ENCODE measurements at places on chromosomes 3 and 15.

DNA sequence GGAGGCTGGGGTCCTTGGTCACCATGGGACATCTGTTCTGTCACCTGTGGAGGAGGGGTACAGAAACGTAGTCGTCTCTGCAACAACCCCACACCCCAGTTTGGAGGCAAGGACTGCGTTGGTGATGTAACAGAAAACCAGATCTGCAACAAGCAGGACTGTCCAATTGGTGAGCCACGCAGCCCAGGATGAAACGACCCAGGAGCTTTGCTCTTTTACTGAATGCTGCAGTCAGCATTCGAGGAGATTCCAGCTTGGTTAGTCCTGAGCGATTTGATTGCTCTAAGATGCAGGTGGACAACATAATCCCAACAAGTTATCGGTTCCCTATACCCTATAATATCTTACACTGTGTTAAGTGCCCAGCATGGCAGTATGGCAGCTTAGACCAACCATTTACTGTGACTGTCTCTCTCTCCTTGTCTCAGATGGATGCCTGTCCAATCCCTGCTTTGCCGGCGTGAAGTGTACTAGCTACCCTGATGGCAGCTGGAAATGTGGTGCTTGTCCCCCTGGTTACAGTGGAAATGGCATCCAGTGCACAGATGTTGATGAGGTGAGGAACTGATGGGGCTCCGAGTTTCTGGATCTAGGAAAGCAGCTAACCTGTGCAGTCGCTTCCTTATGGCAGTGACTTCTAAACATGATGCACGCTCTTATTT lies 7.8 kb downstream of the THBS1 start:
- no peak for DNase-seq

DNA sequence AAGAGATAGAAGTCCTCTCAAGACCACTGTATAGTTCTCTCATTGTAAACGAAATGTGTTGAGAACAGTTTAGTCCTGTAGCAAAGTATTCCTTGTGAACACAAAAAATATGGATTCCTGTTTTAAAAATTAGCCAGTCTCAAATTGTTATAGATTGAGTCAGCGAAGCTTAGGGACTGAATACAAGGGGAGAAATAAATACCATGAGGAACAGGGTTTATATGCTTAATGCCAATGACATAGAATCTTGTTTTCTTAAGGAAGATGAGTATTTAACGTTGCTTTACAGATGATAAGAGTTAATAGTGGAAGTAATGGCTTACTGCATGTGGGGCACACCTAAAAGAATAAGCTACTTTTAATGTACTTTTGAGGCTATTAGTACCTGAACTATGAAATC lies 37.9 kb downstream of the SETD5 start:
- DNase-seq: no peak

DNA sequence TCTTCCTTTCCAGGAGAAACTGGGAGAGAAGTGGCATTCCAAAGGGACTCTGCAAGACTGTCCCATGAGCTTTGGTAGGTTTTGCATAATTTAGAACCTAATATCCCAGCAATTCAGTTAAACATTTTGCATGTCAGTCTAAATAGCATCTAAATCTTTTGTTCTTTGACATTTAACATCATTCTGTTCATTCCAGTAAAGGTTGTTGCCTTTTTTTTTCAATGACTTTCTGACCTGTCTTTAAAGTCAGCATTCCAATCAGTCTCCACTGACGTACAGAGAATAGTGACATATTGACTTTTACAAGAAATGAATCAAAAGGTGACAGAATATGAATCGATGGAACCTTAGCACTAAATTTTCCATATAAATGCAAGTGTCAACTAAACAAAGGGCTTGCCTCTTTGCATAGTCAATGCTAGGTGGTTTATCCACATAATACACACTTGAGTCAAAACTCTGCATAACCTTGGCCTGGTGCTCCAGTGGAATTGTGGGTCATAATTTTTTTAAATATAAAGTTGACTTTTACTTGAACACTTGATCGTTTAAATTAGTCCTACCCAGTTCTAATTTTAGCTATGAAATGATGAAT lies 370.1 kb downstream of the CNTN6 start:
- no peak for DNase-seq

GRCh38 chr3:13307041-13307440 lies 113.1 kb downstream of the NUP210 start:
- DNase-seq: no peak

GRCh38 chr15:93943586-93943985 lies 287.8 kb upstream of the MCTP2 start:
- DNase-seq: no peak

- no peak for DNase-seq
Observed at GRCh38 chr3:177085794-177086193, 111.5 kb downstream of the TBL1XR1 start.

DNA sequence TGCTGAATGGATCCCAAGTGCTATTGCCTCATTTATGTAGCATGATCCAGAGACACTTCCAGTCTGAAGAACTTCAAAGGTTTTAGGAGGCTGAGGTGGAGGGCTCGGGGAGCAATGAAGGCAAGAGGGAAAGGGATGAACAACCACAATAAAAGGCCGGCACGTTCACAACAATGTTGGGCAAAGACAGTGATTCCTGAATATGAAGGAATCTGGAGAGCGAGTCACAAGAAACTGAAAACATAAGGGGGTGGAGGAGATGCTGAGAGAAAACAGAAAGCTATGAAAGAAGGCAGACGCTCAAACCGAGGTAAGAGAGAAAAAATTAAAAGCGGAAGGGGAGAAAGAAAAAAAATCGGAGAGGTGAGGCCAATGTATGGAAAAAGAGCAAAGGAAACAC lies 120.1 kb downstream of the GREM1 start:
- DNase-seq: no peak

DNA sequence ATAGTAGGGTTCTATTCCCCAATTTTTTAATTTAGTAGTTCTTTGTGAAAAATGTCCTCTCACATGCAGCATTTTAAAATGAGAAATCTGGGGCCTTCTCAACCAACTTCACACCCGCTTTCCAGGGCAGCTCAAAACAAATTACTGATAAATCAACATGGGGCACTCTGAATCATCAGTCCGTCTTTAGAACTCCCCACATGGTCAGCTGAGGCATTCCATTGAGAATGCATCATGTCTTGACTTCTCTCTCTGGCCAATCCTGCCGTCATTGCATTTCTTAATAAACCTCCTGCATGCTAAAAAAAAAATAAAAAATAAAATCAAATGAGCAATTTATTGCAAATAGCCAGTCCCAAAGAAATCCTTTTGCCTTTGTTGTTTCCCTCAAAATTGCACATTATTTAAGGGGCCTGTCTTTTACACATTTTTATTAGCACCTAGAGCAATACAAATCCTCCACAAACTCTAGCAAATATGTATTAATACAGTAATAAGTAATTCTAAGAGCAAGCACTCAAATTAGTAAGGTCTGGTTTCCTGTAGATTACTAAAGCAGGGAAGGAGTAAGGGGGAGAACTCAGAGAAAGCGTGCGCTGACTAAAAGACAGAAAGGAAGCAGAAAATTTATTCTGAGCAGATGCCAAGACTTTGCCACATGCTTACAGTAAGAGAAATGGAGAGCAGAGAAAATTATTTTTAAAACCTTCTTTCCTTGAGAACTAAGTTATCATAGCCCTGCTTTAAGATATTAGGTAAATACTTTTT lies 175.7 kb downstream of the TNIK start:
- DNase-seq: peak; percentile 33

DNA sequence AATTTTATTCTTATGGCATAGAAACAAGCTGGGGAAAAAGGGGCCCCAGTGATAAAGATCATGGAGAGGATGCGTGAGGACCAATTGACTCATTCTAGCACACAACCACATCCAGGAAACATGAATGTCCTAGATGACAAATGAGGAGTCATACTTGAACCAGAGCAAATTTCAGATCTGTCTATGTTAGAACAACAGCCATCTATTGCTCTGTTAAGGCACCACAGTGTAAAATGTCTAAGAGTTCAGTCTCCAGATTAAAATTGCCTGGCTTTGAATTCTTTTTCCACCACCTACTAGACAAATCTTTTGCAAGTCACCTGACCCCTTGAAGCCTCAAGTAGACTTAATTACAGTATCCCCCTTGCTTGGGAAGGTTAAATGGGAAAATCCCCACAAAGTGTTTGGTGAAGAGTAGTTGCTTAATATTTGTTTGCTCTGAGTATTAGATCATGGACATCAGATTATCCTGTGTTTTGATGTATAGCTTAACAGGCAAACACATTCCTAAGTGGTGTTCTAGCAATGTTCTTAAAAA lies 258.7 kb upstream of the TGFBR2 start:
- peak; percentile 62 for DNase-seq

GRCh38 chr15:61339516-61339915 lies 110.4 kb upstream of the RORA start:
- DNase-seq: no peak

- DNase-seq: no peak
Observed at GRCh38 chr15:96551196-96551595, 220.7 kb downstream of the NR2F2 start.

GRCh38 chr3:31196261-31196660 lies 301.8 kb upstream of the GADL1 start:
- no peak for DNase-seq

DNA sequence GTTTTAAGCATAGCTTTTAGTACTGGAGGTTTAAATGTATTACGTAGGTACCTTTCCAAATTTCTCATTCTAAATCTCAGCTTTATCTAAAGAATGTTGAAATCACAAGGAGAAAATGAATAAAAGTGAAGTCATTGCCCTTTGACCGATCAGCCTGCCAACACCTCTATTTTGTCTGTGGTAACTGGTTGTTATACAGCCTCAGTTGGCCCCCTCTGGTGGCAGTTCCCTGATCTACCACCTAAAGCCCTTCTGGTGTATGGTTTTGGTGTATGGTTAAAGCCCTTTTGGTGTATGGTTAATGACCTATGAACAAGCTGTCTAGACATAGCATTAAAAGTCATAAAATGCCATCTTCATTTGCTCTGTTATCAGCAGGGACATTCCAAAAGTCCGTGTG lies 378.2 kb upstream of the AZI2 start:
- peak; percentile 33 for DNase-seq

- no peak for DNase-seq
Observed at GRCh38 chr15:53862386-53862785, 102.9 kb upstream of the WDR72 start.

- no peak for DNase-seq
Observed at GRCh38 chr15:28912422-28912821, 26.6 kb downstream of the APBA2 start.

DNA sequence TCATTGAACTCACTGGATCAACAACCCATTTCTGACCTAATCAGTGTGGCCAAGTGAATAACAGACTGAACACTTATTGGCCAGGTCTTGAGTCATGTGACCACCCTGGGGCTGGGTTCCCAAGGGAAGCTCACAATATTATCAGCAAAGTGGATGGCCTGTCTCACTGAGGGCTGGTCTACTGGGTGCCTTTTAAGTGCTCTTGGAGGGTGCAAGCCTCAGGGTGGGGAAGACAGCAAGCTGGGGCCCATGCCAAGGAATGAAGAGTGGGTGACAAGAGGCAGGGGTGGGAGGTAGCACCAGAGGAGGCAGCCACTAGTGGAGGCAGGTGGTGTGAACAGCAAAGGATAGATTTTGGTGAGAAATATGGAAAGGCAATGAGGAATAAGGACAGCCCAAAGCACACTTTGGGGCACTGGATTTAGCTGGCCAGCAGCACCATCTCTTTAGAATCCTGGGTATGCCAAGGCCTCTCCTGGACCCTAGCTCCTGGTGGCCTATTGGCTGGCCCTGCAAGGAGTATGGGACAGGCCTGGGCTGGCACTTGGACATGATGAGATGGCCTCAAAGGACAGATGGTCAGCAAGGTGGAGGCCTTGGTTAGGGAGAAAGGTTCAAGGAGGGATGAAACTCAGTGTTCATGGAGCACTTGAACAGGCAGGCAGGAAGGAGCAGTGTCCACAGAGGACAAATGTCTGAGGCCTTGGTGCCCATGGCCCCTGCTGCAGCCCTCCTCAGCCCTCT lies 34.2 kb downstream of the HMCES start:
- peak; percentile 35 for DNase-seq

GRCh38 chr3:48562367-48563095 lies 1.1 kb downstream of the UCN2 start:
- DNase-seq: no peak

DNA sequence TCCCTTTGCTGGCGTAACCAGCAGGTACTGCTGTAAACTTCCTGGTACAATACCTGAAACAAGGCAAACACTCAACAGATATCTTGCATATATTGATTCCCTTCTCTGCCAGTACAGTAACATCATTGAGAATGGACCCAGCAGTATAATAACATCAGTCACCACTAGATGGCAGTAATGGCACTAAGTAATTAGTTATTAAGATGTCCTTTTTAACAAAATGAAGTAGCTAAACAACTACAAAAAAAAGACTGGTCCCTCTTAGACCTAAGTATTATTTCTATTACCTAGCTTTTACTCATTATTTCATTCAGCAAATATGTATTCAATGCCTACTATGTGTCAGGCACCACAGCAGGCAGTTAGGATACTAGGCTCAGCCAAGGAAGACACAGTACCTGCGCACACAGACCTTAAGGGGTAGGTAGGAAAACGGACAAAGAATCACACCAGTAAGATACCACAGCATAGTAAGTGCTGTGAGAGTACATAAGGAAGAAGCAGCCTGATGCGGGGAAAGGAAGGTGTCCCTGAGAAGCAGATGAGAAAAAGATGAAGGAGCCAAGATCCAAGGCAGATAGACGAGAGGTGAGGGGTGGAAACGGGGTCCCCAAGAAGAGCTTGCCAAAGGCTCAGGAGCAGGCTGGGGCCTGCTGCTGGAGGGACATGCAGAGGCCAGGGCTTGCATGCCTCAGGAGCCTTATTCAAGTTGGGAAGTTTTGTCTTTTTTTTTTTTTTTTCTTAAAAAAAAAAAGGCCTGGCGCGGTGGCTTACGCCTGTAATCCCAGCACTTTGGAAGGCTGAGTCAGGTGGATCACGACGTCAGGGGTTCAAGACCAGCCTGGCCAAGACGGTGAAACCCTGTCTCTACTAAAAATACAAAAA lies 102.7 kb upstream of the CHD2 start:
- DNase-seq: peak; percentile 83

DNA sequence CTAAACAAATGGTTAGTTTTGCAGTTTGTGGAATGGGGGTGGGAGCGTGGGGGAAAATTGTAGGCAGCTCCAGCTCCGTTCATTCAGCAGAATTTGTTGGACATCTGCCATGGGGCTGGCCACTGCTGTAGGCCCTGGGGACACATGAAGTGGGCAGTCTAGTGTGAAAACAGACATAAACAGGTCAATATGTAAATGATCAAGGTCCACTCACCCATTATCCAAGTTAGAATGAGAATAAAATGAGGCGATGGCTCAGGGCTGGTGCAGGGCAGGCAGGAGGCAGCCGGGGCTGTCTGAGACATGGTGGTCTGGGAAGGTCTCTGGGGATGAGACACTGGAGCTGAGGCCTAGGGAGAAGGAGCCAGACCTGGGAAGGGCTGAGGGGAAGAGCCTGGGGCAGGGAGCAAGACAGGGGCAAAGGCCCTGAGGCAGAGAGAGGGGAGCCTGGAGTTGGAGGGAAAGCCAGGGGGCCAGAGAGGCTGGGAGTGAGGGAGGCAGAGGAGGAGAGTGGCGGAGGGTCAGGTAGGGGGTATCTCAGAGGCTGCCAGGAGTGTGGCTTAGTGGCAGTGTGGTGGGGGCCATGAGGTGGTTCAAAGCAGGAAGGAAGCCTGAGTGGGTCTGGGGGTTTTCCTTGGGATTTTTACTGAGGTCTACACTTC lies 6.2 kb upstream of the SLC6A6 start:
- no peak for DNase-seq
